ENCODE measurements at places on chromosomes 3 and 15.

GRCh38 chr3:49456466-49456865 is 13.6 kb upstream of the DAG1 start:
- H3K4me3 ChIP-seq = no peak overlapping the region
- no peak for DNase-seq
- H3K27me3 ChIP-seq = no peaks in the 10 kb centered on the region

- no peaks in the 10 kb centered on the region for H3K27me3 ChIP-seq
- DNase-seq = no peak
- no peaks in the 10 kb centered on the region for H3K4me1 ChIP-seq
Observed at GRCh38 chr3:99246010-99246654, 344.6 kb upstream of the DCBLD2 start.

DNA sequence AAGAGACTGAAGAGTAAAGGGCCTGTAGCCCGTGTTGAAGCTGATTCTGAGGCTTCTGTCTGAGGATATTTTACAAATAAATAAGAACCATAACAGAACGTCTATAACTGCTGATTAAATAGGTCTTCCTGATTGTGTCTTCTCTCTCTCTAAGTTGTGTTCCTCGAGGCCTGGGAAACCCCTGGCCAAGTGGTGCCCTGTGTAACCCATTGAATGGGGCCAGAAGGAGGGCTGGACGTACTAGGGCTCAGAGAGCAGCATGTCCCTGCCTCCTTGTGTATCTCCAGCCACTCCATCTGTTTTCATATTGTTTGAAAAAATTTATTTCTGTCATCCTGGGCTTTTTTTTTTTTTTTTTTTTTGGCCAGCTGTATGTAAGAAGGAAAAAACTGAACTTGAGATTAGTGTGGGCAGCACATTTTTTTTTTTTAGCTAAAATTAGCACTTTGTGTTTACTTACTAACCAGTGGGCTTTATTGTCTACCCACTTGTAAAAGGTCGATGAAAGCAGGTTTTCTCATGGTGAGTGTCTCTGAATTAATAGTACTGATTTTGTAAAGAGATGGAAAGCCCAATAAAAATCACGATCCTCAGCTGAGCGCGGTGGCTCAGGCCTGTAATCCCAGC is 10.7 kb downstream of the DHX30 start:
- no peaks in the 10 kb centered on the region for H3K27me3 ChIP-seq
- no peak overlapping the region for H3K27ac ChIP-seq

DNA sequence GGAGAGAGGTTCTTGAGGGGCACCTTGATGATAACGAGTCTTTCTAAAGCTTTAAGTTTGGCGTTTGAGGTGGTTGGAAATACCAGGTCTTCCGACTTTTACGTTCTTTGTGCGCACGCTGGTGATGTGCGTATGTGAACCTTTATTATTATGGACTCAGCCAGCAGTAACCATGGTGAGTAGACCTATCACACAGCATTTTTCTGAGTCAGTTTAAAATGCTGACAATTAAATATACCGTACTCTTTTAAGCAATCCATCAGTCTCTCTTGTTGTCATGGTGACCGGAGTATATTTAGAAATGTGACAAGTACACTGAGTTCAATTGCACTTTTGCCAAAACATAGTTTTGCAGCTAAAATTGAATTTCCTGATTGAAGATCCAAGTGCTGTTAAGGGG is 172.2 kb downstream of the LPP start:
- peaks cover 64% of the 10 kb centered on the region for H3K4me1 ChIP-seq
- no peak overlapping the region for H3K27ac ChIP-seq
- H3K36me3 ChIP-seq = no peaks in the 10 kb centered on the region
- DNase-seq = no peak
- no peak overlapping the region for H3K4me3 ChIP-seq

GRCh38 chr3:138907539-138907938 is 39.4 kb downstream of the FOXL2 start:
- H3K36me3 ChIP-seq = no peaks in the 10 kb centered on the region
- H3K4me1 ChIP-seq = no peaks in the 10 kb centered on the region
- no peaks in the 10 kb centered on the region for H3K27me3 ChIP-seq
- DNase-seq = no peak

GRCh38 chr15:70699890-70700289 is 63.5 kb downstream of the UACA start:
- H3K4me3 ChIP-seq = no peak overlapping the region
- no peaks in the 10 kb centered on the region for H3K4me1 ChIP-seq
- DNase-seq = no peak

- DNase-seq = no peak
- no peaks in the 10 kb centered on the region for H3K27me3 ChIP-seq
- no peak overlapping the region for H3K27ac ChIP-seq
- H3K4me1 ChIP-seq = no peaks in the 10 kb centered on the region
Observed at GRCh38 chr3:3586843-3587646, 212.2 kb upstream of the LRRN1 start.

- peaks cover 23% of the 10 kb centered on the region for H3K27me3 ChIP-seq
- H3K27ac ChIP-seq = no peak overlapping the region
- H3K4me3 ChIP-seq = no peak overlapping the region
- H3K4me1 ChIP-seq = no peaks in the 10 kb centered on the region
- no peaks in the 10 kb centered on the region for H3K36me3 ChIP-seq
Observed at GRCh38 chr3:138468886-138469285, 34.5 kb downstream of the ESYT3 start.
